ENCODE measurements at places on chromosomes 4 and X.

DNA sequence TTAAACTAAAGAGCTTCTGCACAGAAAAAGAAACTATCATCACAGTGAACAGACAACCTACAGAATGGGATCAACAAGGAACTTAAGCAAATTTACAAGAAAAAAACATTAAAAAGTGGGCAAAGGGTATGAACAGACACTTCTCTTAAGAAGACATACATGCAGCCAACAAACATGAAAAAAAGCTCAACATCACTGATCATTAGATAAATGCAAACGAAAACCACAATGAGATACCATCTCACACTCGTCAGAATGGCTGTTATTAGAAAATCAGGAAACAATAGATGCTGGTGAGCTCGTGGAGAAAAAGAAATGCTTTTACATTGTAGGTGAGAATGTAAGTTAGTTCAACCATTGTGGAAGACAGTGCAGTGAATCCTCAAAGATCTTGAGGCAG, 27.8 kb downstream of the PAPSS1 start:
- DNase-seq = no peak

- no peak for DNase-seq
Observed at GRCh38 chr4:74042681-74043080, 4.2 kb upstream of the CXCL3 start.

GRCh38 chr4:27152703-27153102, 292.1 kb downstream of the STIM2 start:
- DNase-seq = no peak

- DNase-seq = peak; percentile 31
Observed at GRCh38 chr4:98929341-98930267, 671 bp upstream of the EIF4E start.

GRCh38 chrX:119816300-119816699, 24.9 kb upstream of the RPL39 start:
- DNase-seq = no peak

GRCh38 chr4:111693758-111694157, 451.5 kb upstream of the FAM241A start:
- DNase-seq = no peak

- DNase-seq = peak; percentile 73
Observed at GRCh38 chr4:173013232-173013930, 155.2 kb upstream of the GALNT7 start.

- DNase-seq = no peak
Observed at GRCh38 chr4:75924309-75924827, 16.4 kb downstream of the NAAA start.

DNA sequence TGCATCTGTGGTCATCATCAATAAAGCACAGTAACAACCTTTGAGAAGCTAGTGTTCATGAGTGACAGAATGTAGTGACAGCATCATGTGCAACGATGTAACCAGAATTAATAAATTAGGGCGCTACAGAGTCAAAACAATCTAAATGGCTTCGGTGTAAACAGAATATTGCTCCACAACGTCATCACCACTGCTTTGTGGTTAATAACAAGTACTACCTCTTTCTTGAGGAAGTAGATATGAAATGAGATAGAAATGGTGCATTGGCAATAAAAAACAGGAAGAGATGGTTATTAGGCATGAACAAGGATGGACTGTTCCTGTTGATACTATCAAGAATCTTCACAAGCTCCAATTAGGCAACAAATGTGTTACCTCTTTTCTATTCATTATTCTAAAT, 8.7 kb upstream of the PDHA2 start:
- DNase-seq = no peak

- no peak for DNase-seq
Observed at GRCh38 chr4:171025776-171026175, 787.4 kb upstream of the GALNTL6 start.

DNA sequence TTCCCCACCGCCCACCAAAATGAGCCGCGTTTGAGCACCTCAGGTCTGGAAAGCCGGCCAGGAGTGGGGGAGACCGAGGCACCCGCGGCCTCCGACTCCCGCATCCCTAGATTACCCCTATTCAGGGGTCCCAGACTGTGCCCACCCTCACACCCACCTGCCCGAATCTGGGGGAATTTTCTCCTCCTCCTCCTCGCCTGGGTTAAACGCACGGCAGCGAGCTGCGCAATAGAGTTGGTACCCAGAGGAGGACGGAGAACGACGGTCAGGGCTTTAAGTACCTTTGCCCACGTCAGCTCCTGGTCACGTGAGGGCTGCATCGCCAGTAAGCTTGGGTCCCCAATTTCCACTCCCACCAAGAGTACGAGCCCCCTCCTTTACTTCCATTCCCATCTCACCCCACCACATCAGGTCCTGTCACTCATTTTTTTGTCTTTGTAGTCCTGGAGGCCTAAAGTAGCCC, at the start of gene ARMCX2:
ARMCX2 (minus strand) TSS at position 250 of the 463 bp plus-strand sequence. CDS start 2,262 bp downstream, outside the sequence.
- DNase-seq = peak; percentile 81

GRCh38 chr4:140609548-140610425, 41.0 kb upstream of the UCP1 start:
- peak; percentile 21 for DNase-seq

DNA sequence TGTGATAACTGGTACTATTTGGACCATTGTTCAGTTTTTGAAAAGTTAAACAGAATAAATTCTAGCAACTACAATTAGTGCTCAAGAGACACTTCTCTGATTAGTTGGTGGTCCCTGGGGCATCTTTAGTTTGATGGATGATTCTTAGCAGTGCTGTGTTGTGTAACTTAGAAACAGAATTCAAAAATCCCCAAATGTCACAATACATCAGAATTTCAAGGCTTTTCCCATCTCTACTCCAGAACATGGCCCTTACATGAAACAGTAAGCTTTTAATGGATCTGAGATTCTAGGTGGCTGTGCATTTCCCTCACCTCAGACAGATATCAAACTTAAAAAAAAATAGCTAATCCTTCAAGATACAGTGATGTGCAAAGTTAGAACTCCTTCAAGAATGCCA, 104.4 kb upstream of the CXCL13 start:
- DNase-seq = no peak

- DNase-seq = no peak
Observed at GRCh38 chr4:128454881-128455280, 167.3 kb upstream of the PGRMC2 start.

All from cerebellum (tissue), 4 donors.